Fibroblast of upper back skin (primary cell): ENCODE measurements at places on chromosomes 6 and 20.

GRCh38 chr6:151962246-151962846 is 154.9 kb downstream of the ESR1 start:
- DNase-seq: no peak

DNA sequence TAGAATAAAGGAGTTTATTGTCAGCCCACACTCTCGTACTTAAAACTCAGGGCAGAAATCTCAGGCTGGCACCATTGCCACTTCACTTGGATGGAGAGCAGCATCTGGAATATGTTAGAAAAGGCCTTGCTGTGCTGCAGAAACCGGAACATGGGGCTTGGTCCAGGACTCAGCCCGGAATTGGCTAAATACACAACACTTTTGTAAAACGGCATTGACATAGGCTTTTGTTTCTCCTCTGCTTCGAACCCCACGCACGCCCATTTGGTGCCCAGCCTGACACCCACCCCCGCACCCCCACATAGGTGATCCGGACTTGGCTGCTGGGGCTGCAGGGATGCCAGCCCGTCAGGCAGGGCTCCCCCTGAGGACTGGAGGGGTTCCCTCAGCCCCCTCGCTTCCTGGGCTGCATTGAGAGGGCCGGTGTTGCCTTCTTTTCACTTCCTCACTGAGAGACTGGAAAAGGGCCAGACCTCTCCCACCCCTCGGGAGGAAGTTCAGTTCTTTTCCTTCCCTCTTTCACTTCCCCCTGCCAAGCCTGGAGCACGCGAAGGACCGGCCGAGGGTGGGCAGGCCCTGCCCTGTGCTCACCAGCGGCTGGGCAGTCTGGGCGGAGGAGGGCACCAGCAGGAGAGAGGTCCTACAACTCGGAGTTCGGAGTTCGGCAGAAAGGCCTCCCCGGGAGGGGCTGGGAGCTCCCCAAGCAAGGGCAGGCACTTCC is 17.9 kb upstream of the CST3 start:
- no peak for DNase-seq

DNA sequence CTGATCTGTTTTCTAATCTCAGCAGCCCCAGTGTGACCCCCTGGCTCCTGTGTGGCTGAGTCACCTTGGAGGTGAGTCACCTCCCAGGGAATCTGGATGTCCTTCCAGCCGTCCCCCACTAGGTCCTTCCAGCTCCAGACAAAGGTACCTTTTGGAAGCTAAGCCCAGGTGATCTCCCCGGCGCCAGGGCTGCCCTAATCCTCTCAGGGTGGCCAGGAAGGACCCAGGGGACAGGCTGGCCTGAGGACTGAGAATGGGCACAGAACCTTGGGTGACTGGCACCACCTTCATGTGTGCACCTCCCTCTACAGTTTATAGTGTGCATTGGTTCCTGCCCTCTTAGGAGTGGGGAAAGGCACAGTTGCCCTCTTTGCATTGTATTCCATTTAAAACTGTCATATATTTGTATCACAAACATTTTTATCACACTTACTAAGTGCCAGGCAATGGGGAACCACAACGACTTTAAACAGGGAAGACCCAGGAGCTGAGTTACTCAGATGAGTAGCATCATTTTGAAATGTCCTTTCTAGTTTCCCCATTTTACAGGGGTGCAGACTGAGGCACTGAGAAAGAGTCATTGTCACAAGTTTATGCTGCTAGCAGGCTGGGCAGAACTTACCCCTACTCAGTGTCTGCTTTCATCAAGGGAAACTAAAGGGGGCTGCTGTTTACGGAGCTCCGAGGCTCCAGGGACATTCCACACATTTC is 2.6 kb upstream of the BPIFB4 start:
- DNase-seq: no peak

GRCh38 chr20:13260650-13261279 is 39.7 kb downstream of the ISM1 start:
- no peak for DNase-seq

DNA sequence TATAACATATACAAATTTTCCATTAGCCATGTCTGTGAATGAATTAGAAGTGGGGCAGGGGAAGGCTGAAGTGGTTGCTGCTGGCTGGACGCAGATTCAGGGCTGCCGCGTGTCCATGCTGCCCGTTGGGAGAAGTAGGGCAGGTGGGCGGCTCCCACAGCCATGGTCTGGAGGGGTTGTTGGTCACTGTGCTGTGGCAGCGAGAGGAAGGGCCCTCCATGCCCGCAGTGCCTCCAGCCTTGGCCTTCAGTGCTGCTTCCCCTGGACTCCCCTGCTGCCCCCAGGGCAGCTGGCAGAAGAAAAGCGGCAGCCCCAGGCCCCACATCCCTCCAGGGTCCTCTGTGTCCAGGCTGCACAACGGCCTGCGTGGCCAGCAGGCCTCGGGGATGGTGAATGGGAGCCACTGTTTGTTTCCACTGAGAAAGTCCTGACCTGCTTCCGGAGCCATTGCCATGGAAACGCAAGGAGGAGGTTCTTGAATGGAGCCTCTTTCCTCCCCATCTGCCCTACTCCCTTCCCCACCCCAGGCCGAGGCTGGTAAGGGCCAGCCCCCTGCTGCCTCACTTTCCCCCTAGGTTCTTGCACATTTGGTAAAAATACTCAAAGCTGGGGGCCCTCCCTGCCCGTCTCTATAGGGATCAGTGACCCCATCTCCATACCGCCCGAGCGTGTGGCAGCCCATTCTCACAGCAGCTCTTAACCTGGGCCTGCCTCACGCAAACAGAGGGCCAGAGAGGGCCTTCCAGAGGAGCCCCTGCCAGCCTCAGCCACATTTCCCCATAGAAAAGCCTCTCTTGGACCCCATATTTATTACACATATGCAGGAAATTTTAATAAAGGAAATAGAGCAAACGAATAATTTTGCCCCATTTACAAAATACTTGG is 113.3 kb downstream of the SASH1 start:
- no peak for DNase-seq

DNA sequence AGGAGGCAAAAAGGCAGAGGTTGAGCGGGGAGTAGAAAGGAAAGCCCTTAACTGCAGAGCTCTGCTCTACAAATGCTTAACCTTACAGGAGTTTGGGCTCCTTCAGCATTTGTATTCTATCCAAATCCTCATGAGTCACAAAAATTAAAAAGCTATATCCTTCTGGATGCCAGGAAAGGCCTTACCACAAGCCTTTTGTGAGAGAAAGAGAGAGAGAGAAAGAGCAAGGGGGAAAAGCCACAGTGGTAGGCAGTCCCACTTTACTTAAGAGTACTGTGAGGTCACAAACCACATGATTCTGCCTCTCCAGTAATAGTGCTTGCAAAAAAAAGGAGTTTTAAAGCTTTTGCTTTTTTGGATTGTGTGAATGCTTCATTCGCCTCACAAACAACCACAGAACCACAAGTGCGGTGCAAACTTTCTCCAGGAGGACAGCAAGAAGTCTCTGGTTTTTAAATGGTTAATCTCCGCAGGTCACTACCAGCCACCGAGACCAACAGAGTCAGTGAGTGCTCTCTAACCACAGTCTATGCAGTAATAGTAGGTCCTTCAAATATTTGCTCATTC is at the start of gene RUNX2:
TSS of gene RUNX2 (plus strand) at position 375 of the 567 bp plus-strand sequence. CDS start 397 bp downstream, outside the sequence.
- DNase-seq: peak; percentile 95

GRCh38 chr6:82370788-82371187 is 7.2 kb downstream of the TPBG start:
- no peak for DNase-seq

DNA sequence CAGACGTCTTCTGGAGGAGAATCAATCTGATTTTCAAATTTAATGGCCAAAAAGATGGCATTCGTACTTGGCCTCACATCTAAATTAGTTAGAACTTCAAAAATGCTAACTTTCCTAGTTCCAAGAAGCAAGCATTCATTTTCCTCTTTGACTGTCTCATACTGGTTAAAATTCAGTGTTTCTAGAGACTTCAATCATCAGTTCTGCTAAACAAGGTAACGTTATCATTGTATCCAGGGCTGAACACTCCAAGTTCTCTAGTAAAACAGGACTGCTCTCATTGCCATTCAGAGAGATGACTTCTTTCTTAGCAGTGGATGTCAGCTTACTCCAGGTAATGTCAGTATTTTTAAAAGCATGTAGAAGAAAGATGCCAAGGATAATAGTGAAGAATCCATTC is 34.6 kb upstream of the ENTPD6 start:
- DNase-seq: no peak

DNA sequence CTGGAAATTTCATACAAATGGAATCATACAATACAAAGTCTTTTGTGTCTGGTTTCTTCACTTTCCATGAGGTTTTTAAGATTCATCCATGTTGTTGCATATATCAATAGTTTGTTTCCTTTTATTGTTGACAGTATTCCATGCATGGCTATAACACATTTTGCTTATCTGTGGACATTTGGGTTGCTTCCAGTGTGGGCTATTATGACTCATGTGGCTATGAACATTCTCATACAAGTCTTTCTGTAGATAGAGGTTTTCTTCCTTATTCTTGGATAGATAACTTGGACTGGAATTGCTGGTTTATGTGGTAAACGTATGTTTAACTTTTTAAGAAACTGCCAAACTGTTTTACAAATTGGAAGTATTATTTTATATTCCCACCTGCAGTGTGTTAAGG is 30.0 kb upstream of the KIF6 start:
- DNase-seq: peak; percentile 32

DNA sequence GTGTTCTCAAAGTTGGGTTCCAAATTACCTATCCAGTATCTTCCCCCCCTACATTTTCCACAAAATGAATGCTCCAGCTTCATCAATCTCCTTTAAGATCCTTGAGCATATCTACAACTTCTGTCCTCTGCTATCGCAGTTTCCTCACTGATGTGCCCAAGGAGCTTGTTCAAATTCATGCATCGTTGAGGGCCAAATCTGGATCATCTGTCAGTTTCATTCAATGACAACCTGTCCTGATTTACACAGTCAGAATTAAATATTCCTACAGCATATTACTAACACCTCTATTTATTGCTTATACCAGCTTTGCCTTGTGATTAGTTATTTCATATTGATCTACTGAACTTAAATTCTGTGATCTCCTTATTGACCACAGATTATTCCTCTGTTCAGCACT is 68.7 kb downstream of the GRM1 start:
- no peak for DNase-seq

- DNase-seq: peak; percentile 27
Observed at GRCh38 chr20:11918981-11919380, 1.3 kb downstream of the BTBD3 start.

GRCh38 chr6:32906539-32906938 is 34.3 kb downstream of the HLA-DMB start:
- peak; percentile 82 for DNase-seq

- DNase-seq: no peak
Observed at GRCh38 chr6:4486568-4487315, 289.5 kb upstream of the CDYL start.

DNA sequence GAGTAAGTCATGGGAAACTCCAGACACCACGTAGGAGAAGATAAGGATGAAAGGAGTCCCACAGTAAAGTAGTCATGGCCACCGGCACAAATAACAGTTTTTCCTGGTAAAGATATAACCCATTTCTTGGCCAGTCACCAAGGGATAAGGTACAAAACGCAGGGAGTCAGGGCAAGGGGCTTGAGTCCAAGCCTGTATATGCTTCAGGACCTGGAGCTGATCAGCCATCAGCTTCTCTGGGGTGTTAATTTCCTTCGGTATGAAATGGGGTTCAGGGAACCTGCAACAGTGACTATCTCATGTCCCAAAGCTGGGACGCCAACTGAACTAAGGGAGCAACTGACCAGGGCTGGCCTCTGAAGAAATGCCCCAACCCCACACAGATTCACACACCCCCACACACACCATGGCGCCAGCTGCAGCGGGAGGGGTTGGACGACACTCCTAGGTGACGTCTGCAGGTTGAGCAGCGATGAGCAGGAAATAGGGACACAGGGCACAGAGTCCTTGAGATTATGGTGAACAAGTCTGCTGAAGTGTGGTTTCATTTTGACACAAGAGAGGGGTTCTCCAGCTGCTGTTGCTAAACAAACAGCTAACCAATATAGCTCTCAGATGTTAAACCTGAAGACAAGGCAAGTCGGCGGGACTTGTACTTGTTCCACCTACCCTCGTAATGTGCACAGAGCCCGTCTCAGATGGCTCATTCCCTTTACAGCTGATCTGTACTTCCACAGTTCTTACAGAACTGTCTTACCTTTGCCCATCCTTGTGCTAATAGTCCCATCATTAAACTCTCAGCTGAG is 7.4 kb upstream of the ADTRP start:
- DNase-seq: no peak

DNA sequence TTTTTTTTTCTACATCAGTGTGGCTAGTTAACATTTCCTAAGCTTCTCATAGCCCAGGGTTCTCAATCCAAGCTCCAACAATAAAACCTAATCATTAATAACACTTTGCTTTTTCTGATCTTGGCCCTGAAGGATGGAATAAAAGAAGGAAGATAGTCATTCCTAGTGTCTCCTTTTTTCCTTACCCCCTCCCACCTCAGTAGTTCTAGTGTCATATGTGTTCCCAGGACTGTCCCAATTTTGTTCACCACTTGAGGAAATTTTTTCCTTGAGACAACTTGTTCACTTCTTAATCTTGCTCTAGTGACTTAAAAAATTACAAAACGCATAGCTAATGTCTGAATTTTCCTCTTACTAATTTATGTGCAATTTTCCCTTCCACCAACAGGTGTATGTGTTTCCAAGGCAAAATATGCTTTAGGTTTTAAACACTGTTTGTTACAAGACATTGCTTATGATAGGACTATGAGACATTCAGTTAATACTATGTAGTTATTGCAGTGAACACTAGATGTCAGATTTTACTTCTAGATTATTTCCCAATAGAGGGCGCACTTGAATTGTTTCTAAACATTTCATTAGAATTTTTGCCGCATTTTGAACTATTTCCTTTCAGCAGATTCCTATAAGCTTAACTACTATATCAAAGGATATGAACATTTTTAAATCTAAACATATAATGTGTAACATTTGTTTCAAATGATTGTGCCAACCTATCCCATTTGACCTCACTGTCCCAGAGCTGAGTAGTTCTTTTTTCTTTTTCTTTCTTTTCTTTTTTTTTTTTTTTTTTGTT is 18.5 kb upstream of the C6orf141 start:
- DNase-seq: peak; percentile 64

GRCh38 chr6:32432050-32432450 is 7.6 kb upstream of the HLA-DRA start:
- DNase-seq: peak; percentile 38

DNA sequence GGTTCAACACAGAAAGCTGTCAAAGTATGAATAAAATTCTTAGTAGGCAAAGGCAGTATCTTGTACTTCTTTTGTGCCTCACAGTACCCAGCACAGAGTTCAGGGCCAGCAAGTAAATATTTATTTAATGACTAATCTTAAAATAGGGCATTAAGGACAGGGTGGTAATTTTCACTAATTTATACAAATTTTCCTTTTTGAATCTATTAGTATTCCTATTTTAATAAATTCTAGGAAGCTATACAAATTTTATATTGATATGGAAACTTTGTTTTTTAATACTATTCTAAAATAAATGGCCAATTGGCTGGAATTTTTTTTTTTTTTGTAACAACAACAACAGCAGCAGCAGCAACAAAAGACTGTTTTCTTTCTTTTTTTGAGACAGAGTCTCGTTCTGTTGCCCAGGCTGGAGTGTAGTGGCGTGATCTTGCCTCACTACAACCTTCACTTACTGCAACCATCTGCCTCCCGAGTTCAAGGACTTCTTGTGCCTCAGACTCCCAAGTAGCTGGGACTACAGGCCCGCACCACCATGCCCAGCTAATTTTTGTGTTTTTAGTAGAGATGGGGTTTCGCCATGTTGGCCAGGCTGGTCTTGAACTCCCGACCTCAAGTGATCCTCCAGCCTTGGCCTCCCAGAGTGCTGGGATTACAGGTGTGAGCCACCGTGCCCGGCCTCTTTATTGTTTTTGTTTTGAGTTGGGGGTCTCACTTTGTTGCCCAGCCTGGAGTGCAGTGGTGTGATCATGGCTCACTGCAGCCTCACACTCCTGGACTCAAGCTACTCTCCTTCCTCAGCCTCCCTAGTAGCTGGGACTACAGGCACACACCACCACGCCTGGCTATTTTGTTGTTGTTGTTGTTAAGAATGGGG is 85.2 kb downstream of the FKBP5 start:
- no peak for DNase-seq
